ENCODE measurements at places on chromosomes 4 and X.

DNA sequence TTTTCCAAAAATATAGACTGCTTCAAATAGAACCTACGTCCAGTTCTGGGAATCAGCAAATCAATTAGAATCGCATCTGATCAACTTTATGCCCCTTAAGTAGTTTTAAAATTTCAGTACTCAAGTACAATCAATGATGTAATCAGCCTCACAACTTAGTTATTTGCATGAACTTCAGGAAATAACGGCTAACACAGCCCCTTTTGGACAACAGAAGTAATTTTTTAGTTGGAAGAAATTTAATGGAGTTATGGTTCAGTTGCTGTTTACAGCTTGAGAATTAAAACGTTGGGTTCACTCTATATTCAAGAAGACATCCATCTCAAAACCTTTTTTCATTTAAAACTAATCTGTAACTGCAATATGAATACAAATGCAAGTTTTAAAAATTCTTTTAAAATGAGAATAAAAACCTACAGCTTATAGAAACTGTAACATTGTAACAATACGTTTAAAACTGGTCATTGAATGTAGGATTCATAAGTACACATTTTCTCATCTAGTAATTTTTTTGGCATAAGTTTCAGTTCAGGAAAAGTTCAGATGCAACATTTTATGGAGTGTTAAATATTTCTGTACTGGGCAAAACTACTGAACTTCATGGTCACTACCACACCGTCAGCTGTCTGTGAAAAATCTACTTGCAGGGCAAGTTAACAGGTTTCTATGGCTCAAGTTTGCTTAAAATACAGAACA lies 956 bp downstream of the TAPT1 start:
- DNase-seq, result no peak

- DNase-seq, result no peak
Observed at GRCh38 chrX:130066975-130067615, 43.2 kb downstream of the ELF4 start.

DNA sequence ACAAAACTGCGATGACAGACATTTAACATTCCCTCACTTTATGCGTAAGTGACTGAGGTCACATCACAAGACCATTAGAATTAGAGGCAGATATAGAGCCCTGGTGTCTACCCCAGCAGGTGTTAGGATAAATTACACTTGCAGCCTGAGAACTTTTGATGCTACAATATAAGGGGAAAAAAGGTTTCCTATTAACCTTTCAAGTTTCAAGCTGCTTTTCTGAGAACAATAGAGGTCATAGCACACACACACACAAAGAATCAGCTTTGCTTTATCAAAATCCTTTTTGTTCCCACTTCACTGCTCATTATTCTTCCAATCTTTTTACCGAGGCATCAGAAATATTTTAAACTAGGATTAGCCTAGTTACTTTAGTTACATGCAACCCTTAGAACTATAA lies 119.8 kb downstream of the COL25A1 start:
- DNase-seq, result no peak

- DNase-seq, result no peak
Observed at GRCh38 chrX:69234624-69235023, 69.4 kb upstream of the PJA1 start.

DNA sequence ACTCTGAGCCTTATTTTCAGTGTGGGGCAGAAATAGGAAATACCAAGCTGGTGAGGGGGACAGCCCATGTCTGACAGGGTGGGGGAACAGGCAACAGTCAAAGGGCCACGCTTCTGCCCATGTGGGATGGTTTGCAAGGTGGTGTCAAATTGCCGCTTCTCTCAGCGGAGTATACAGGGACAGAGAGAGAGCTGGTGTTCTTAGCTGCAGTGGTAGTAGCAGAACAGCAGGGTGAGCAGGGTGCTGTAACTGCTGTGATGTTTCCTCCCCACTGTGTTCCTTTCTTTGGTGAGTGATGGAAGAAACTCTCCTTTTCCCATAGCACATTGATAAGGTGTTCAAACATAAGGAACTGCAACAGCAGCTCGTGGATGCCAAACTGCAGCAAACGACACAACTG lies 37.9 kb downstream of the RBBP7 start:
- DNase-seq, result no peak

DNA sequence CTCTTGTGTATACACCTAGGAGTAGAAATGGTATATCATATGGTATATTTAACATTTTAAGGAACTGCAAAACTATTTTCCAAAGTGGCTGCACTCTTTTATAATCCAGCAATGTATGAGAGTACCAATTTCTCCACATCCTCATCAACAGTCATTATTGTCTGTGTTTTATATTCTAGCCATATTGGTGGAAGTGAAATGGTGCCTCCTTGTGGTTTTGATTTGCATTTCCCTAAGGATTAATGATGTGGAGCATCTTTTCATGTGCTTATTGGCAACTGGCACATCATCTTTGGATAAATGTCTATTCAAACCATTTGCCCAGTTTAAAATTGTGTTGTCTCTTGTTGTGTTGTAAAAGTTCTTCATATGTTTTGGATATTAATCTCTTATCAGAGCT lies 9.6 kb downstream of the BMP15 start:
- no peak for DNase-seq

DNA sequence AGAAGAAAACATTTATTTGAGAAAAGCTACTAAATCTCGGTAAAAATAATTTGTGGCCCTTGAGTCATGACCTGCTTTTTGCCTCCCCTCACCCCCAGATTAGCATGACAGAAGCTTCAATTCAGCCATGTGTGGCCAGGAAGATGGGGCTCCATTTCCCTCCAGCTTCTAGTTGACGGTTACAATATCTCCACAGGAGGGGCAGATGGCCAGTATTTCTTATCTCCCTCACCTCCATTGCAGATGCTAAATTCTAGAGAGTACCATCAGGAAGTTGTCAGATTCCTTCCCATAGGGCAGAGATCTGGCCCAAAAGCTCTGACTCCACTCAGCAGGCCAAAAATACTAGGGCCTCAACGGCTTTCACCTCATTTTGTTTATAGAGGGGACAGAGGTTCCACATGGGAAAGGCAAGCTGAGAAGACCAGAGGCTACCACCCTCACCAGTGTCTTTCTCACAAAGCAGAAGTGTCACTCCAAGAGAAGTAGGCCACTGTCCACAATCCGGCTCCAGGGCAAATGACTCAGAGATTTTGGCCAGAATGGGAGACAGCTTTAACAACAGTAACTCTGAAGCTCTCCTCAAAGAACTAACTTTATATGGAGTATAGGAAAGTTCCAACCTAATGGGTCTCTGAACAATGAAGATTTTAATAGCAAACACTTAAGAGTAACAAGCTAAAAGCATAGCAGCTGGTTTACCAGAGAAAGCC lies 108.3 kb downstream of the TBC1D19 start:
- no peak for DNase-seq

- DNase-seq, result no peak
Observed at GRCh38 chrX:46627711-46628419, 54.3 kb downstream of the CHST7 start.

- DNase-seq, result no peak
Observed at GRCh38 chr4:83285055-83285407, 433 bp upstream of the COQ2 start.

DNA sequence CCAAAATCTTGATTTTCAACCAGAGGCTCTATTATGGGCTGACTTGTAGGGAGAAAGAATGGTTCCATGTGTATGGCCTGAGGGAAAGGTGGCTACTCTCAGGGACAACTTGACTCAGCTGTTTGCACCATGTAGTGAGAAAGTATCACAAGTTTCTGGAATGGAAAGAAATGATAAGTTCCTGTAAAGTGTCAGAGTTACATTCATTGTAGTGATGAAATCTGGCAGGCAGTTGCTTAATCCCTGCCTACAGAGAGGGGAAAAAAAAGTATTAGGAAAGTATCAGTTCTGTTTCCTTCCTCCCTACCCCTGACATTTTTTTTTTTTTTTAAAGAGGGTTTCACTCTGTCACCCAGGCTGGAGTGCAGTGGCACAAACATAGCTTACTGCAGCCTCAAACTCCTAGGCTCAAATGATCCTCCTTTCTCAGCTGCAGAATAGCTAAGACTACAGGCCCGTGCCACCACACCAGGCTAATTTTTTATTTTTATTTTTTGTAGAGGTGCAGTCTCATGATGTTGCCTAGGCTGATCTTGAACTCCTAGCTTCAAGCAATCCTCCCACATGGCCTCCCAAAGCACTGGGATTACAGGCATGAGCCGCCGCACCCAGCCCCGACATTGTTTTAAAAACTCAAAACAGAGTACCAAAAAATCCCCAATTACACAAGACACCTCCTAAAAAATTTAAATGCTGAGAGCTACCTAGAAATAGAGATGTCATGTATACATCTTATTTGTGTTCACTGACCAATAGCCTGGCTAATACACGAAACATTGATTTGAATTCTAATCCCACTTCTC lies 4.8 kb upstream of the FBXL5 start:
- DNase-seq, result no peak

DNA sequence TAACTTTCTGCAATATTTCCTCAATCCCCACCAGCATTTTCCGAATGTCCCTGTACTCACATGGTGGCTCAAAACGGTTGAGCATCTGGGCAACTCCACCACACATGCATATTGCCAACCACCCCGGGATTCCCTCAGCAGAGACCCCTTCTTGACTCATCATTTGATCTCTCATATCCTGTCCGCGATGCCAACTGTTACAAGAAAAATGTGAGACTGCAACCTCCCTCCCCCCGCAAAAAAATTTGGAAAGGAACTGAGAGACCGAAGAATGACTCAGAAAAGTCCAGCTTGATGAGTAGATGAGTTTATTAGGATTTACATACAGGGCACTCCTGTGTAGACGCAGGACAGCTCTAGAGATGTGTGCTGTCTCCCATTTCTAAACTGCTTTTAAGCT lies 561.4 kb downstream of the ZIC3 start:
- DNase-seq, result no peak

GRCh38 chr4:145281951-145282350 lies 101.6 kb upstream of the OTUD4 start:
- no peak for DNase-seq

GRCh38 chr4:4541040-4541631 lies 712 bp downstream of the STX18 start:
- DNase-seq, result no peak

DNA sequence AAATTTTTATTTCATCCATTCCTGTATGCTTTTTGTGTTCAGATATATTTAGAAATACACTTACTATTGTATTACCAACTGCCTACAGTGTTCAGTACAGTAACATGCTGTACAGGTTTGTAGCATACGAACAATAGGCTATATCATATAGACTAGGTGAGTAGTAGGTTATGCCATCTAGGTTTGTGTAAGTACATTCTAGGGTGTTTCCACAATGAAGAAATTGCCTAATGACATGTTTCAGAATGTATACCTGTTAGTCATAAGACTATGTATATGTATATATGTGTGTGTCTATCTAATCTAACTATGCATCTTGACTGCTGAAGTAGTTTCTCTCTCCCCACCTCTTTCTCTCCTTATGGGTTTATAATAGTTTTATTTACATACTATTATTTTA lies 51.5 kb upstream of the BTC start:
- DNase-seq, result no peak

DNA sequence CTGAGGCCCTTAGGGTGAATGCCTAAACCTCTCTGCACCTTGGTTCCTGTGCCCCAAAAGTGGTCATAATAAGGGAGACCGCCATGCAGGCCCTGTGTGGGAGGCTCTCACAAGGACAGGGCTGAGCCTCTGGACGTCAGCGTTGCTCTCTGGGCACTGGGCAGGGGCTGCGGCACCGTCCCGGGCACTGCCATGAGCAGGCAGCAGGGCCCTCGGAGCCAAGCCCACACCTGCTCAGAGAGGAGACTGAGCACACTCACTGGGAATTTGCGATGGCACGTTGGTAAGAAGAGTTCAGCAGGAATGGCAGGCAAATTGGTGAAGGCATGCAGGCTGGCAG lies 123.4 kb downstream of the HMX1 start:
- no peak for DNase-seq

DNA sequence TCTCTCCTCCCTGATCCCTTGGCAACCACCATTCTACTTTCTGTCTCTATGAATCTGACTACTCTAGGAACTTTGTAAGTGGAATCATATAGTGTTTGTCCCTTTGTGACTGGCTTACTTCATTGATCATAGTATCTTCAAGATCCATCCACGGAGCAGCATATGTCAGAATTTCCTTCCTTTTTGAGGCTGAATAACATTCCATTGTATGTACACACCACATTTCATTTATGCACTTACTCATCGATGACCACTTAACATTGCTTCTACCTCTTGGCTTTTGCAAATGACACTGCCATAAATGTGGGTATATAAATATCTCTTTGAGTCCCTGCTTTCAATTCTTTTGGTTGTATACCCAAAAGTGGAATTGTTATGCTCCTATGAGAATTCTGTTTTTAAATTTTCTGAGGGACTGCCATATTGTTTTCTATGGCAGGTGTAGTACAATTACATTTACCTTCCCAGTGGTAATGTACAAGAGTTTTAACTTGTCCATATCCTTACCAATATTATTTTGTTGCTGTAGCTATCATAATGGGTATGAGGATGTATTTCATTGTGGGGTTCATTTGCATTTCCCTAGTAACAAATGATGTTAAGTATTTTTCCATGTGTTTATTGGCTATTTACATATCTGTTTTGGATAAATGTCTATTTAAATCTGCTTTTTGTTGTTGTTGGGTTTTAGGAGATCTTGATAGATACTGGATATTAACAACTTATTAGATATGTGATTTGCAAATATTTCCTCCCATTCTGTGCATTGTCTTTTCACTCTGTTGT lies 466.1 kb downstream of the C4orf33 start:
- DNase-seq, result no peak

GRCh38 chr4:88661739-88662138 lies 35.9 kb downstream of the NAP1L5 start:
- no peak for DNase-seq

DNA sequence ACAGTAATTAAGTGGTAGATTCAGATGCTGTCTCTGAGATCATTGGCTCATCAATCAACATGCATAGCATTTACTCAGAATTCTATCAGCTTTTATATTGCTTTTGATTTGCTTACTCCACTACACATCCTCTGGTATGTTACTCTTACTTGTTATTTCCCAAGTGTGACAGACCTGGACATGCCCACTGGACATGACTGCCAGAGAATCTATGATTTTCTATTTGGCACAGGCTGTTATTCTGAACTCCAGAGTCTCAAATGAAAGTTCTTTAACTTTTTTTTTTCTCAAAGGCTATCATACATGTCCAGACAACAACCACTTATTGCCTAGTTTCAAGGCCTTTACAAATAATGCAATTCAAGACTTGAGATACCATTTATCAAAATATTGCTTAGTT lies 116.1 kb upstream of the ARHGAP24 start:
- no peak for DNase-seq

DNA sequence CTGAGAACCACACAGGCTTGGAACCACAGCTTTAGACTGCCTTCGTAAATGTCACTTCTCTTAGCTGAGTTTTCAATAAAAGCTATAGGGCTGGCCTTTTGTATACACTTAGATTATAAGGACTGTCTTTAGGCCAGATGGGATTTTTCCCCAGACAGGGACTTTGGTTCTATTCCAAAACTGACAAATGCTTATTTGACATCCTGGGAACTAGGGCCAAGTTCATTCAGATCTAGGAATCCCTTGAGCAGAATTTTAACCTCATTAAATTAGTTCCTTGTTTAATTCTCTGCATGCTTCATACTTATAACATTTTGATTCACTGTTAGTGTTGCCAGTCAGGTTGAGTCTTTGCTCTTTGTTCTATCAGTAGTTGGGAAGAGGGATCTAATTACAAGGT lies 23.1 kb downstream of the ZRSR2 start:
- DNase-seq, result no peak

Data from hypothalamus (tissue), 51 donors.